Renal pelvis (tissue), 12 donors: ENCODE measurements at places on chromosomes 13 and 19. TPM values are rescaled to one million over a fixed set of nuclear protein-coding genes. Genes with fewer than 3 reads are reported as not detected.

DNA sequence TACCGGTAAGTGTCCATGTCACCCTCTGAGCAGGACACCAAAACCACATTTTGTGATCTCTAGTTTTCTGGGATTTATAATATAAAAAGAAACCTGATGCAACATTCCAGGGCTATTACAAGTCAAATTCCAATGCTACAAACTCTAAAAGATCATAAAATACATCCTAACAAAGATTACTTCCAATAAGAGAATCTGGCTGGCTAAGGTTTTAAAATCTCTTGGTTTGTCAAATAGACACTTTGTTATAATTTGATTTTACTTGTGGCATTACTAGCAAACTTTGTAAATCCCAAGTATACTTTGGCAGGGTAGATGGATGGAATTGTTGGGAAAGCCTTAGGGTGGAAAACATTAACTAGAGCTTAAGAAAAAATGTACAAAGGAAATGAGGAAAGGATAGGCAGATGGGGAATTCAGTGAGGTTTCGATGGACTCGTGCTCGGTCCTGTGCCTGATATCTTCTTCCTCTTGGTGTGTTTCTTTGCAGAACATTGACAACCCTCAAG lies 74.0 kb upstream of the POMP start:
- no peak for DNase-seq

- no peak for DNase-seq
These were observed 19.9 kb upstream of the CYP4F8 start for GRCh38 chr19:15595069-15595468.

DNA sequence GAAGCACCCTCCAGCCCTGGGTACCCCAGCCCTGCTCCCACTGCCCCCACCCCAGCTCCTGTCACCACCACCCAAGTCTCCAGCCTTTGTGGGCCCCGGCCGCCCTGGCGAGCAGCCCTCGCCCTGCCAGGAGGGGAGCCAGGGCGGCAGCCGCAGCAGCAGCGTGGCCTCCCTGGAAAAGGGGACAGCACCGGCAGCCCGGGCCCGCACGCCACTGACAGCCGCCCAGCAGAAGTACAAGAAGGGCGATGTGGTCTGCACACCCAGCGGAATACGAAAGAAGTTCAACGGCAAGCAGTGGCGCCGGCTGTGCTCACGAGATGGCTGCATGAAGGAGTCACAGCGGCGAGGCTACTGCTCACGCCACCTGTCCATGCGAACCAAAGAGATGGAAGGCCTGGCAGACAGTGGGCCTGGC lies 3.9 kb downstream of the CIC start:
- DNase-seq, result no peak

GRCh38 chr19:4139614-4140236 lies 13.7 kb upstream of the CREB3L3 start:
- DNase-seq, result peak; percentile 46

GRCh38 chr19:54875506-54875905 lies 1.5 kb downstream of the FCAR start:
- DNase-seq, result no peak

DNA sequence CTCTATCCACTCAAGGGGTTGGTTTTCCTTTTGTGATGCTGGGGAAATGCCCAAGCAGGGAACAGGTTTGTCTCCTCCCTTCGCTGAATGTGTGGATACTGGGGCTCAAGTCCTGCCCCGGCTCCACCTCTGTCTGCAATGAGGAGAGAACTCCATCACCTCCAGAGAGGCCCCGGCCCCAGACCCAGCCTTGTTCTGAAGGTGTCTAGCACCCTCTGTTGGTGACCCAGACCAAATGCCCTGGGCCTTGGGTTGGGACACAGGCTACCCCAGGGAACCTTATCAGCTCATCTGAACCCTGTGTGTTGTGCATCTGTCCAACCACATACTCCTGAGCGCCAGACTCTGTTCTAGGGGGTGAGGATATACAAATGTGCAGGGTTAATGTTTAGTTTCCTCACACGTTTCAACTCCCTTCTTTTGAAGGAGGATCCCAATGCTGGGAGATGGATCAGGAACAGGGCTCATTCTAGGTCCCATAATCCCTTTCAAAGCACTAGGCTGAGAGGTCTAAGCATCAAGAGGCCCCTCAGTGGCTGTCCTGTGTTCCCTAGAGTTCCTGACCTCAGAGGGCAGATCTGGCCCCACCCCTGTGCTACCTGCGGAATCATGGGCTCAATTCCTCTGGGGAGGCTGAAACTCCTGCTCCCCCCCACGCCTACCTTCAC lies 112.5 kb upstream of the SLC7A1 start:
- no peak for DNase-seq

- DNase-seq, result no peak
These were observed 63.4 kb upstream of the C1QTNF9B start for GRCh38 chr13:23960566-23961156.

DNA sequence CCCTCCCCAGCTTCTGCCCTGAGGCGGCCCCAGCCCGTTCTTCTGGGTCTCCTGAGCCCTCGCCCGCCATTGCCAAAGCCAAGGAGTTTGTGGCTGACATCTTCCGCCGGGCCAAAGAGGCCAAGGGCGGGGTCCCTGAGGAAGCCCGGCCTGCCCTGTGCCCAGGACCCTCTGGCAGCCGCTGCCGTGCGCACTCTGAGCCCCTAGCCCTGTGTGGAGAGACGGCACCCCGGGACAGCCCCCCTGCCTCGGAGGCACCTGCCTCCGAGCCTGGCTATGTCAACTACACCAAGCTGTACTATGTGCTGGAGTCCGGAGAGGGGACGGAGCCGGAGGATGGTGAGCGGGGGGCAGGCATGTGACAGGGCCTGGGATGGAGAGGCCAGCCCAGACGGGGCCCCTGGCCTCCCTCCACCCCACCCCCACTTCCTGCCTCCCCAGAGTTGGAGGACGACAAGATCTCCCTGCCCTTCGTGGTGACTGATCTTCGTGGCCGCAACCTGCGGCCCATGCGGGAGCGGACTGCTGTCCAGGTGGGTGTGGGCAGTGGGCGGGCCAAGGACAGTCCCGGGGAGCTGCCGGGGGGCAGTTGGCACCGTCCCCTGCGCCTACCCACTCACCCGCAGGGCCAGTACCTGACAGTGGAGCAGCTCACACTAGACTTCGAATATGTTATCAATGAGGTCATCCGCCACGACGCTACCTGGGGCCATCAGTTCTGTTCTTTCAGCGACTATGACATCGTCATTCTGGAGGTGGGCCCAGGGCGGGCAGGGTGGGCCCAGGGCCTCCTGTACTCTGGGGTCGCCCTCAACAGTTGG lies 7.0 kb downstream of the DCAF15 start:
- no peak for DNase-seq

GRCh38 chr19:40279761-40280607 lies 5.2 kb downstream of the AKT2 start:
- no peak for DNase-seq

- no peak for DNase-seq
These were observed 446.0 kb downstream of the FOXO1 start for GRCh38 chr13:40220299-40220935.

DNA sequence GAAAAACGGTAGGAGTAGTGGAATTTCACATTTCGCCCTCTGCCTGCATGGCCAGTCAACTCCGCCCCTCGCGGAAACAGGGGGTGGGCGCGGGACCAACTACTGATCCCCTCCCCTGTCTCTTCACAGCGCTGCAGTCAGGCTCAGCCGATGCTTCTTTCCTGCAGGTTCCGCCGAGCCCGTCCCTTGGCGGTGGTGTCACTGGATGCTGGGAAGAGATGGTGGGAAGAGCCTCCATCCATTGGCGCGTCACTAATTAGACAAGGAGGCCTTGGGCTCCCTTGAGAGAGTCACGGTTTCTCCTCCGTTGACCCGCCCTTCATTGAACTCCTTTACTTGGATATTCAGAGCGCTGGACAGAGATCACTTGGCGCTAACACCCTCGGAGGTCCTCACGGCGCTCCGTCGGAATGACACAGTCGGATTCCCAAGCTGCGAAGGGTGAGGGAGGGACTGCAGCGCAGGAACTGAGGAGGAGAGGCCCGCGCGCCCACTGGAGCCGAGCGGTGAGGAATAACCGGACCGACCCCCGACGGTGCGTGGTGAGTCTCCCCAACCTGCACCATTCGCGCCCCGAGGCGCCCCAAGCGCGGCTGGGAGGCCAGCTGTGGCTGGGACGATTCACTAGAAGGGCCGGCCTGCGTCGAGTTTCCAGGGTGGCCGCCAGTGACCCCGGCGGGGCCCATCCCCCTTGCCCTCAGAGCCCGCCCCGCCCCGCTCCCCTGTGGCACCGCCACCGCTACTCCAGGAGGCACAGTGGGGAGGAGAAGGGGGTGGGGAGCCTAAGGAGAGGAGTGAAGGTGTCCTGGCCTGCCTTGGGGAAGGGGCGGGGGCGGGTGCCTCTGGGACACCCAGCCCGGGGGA lies 11.2 kb upstream of the CEACAM21 start:
- DNase-seq, result peak; percentile 20

GRCh38 chr13:51714663-51715168 lies 89.2 kb downstream of the DHRS12 start:
- DNase-seq, result no peak

DNA sequence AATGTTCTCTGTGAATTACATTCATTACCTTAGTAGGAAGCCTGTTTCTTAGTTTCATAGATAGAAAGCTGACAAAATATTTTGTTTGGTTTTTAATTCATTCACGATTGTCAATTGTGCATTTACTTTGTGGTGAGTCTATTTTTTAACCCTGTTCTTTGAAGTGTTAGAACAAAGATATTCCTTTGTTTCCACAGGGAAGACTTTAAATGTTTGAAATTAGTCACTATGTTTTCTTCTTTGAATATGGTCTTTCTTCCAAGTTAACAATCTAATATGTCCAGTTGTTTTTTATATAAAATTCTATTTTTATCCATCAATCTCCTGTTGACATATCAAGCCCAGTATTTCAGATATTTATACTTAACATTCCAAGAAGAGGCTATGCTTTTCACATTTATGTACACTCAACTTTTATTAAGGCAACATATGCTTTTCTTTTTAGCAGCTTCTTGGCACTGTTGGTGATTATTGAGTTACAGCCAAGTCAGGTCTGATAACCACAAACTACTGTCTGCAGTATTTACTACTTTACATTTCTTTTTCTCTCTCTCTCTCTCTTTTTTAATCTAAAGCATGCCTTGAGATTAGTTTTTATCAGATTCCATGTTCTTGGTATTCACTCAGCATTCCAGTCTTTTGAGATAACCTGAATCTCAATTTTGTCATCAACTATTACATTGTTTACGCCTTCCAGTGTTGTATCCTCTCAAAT lies 812.8 kb upstream of the SLC10A2 start:
- DNase-seq, result no peak

NUMBL gene
- polyA plus RNA-seq, result 15.0 TPM

METTL21C gene
- polyA plus RNA-seq, result 0.52 TPM

ANGPTL8 gene
- 0.74 TPM for polyA plus RNA-seq

ZNF229 gene
- 16.5 TPM for polyA plus RNA-seq

IZUMO4 gene
- 7.5 TPM for polyA plus RNA-seq

CYP2A6 gene
- polyA plus RNA-seq, result 0.14 TPM

GRIK5 gene
- 24.1 TPM for polyA plus RNA-seq

PGLYRP2 gene
- polyA plus RNA-seq, result 0.04 TPM

MED4 gene
- 81.6 TPM for polyA plus RNA-seq
